ENCODE measurements at places on chromosomes 5 and 9.

DNA sequence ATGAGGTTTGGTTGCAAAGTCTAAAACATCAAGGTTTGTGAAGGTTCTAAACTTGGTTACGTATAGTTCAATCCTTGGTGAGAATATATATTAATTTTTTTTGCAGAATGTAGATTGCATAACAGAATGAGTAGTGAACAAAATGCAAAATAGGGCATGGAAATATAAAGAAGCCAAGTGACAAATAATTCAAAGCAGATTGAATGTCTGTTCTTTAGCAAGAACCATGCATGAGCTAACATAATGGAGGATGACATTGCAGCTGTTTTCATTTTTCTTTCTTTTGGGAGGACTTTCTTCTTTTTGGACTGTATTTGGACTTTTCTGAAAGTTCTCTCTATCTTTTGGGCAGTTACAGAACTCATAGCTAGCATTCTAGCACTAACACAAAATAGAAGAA lies 194.8 kb upstream of the MRPS30 start:
- no peak for DNase-seq

DNA sequence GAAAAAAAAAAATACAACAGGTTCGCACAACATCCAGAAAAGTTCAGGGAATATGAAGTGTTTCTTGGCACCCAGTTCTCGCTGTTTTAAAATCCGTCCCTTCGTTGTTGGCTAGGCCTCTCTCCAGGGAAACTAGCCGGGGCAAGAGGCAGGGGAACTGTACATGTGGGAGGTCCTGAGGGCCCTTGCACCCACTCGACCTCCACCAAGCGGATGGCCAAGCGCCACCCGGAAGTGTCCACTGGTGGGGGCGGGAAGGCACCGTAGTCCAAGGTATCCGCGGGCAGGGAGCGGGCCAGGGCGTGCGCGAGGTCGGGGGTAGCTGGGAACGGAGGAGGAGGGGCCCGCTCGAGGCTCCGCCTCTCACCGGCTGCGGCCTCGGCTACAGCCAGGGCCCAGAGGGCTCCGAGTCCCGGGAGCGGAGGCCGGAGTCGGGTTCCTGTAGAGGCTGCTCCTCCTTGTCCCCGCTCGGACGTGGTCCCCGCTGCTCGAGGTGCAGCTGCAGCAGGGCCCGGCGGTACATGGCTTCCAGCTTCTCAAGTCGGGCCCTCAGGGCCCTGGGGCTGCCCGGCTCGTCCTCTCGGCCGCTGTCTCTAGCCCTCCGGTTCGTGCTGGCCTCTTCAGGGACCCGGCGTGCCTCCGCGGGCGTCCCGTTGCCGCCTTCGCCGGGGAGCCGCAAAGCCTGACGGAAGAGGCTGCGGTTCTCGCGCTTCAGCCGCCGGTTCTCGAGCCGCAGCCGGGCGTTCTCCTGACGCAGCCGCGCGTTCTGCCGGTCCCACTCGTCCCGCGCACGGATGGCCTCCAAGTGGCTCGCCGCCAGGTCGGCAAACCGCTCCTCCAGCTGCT lies 720 bp downstream of the TUSC1 start:
- no peak for DNase-seq

- DNase-seq: peak; percentile 52
Observed at GRCh38 chr5:172830876-172831662, 3.0 kb upstream of the ERGIC1 start.

GRCh38 chr5:145718956-145719355 lies 116.2 kb downstream of the PRELID2 start:
- DNase-seq: peak; percentile 15

DNA sequence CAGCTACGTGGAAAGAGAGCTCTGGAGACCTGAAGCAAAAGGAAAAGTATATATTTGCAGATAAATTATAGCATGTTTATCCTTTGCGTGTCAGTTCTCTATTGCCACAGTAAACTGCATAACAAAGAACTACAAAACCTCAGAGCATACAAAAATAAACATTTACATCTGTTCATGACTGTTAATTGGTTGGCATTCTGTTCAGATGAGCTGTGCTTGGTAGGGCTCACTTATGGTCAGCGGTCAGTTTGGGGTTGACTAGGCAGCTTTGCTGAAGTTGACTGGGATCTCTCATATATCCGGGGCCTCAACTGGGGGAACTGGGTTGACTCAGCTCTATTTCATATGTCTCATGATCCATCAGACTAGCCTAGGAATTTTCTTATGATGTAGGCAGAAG lies 257.7 kb downstream of the TLE1 start:
- DNase-seq: peak; percentile 87

DNA sequence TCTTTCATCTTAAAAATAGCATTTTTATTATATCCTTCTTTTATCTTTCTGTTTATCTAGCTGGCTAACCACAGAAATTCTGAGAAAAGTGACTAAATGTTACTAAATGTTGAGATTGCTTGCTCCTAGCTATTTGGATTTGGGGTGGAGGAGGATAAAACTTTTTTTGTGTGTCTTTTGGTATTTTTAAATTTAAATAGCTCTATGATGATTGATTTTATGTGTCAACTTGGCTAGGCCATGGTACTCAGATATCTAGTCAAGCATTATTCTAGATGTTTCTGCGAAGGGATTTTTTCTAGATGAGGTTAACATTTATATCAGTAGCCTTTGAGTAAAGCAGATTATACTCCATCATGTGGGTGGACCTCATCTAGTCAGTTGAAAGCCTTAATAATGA lies 75.0 kb downstream of the GCNT1 start:
- no peak for DNase-seq

GRCh38 chr5:174204535-174205313 lies 159.2 kb downstream of the NSG2 start:
- DNase-seq: no peak

GRCh38 chr5:30069441-30070263 lies 1123.8 kb upstream of the CDH6 start:
- DNase-seq: no peak

Measured in AG09319 (cell line).